ENCODE measurements at places on chromosomes 3 and 15. TPM values are rescaled to one million over a fixed set of nuclear protein-coding genes. Genes with fewer than 3 reads are reported as not detected.

- no peak for DNase-seq
Observed at GRCh38 chr3:197295871-197296270, 2.5 kb downstream of the DLG1 start.

DNA sequence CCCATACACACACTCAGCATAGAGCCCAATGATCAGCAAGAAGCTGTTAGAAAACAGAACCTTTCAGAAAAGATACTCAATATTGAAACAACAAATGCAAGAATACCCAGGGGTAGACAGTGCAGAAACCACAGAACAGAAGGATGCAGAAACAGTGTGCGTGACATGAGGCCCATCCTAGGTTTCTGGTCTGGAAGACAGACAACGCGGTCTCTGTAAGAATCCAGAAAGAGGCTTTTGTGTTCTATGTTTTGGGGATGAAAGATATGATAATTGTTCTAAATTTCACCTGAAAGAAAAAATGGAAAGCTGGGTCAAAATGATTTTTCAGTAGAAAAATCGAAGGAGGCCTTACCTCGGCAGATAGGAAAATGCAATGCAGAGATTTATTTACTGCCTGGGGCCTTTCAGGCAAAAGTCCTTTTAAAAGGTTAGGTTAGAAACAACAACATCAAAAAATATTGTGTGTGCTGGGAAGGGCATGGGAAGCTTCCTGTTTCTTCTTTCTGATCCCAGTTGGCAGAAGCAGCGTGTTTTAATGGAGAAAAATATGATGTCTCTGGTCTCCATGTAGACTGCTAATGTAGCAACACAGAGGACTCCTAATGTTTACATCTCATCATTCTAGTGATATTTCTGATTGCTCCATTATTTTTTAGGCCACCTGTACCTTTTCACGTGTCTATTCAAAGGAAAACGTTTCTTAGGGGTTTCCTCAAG lies 17.0 kb downstream of the SYNM start:
- no peak for DNase-seq

- no peak for DNase-seq
Observed at GRCh38 chr3:184636741-184637316, 75.0 kb downstream of the MAGEF1 start.

DPPA2 gene
- total RNA-seq, result not detected

CEMIP gene
- total RNA-seq, result 0.27 TPM

PEX11A gene
- total RNA-seq, result 41.4 TPM

- DNase-seq, result no peak
Observed at GRCh38 chr3:44359146-44359751, 20.7 kb downstream of the TCAIM start.

DNA sequence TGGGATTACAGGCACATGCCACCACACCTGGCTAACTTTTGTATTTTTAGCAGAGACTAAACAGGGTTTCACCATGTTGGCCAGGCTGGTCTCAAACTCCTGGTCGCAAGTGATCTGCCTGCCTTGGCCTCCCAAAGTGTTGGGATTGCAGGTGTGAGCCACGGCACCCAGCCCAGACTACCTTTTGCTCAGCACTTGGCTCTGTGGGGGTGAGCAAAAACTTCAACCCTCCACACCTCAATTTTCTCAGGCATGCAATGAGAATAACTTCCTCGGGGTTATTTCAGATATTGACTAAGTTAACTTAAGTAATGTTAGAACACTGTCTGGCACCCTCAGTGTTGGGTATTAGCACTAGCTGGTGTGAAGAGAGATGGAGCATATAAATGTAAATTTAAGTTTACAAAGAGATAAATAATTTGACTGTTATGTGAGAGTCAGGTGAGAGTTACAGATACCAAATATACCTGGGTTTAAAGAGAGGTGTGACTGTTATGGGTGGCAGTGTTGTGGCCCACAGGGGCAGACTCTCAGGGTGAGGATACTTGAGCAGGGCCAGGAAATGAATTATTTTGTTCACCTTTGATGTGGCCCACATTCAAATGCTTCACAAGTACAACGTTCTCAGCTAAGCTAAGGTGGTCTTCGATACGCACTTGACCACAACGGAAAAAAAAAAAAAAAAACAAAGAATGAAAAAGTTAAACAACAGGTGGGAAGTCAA lies 29.0 kb downstream of the CPOX start:
- DNase-seq, result no peak

- DNase-seq, result no peak
Observed at GRCh38 chr3:115549071-115549470, 74.2 kb upstream of the GAP43 start.

SLC2A2 gene
- not detected for total RNA-seq

GRCh38 chr15:66718220-66718988 lies 16.4 kb downstream of the SMAD6 start:
- no peak for DNase-seq

GRCh38 chr3:59326246-59327024 lies 276.6 kb upstream of the CFAP20DC start:
- DNase-seq, result no peak

GRCh38 chr15:49741712-49742111 lies 120.9 kb downstream of the DTWD1 start:
- DNase-seq, result peak; percentile 73

SYNPR gene
- total RNA-seq, result not detected

TNFSF10 gene
- 73.8 TPM for total RNA-seq

DNA sequence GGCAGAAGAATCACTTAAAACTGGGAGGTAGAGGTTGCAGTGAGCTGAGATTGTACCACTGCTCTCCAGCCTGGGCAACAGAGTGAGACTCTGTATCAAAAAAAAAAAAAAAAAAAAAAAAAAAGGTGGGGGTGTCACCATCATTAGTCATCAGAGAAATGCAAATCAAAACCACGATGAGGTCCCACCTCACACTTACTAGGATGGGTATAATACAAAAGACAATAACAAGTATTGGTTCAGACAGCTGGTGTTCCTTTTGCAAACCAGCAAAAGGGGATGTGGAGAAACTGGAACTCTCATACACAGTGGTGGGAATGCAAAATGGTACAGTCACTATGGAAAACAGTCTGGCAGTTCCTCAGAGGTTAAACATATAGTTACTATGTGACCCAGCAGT lies 78.7 kb upstream of the TSC22D2 start:
- DNase-seq, result no peak

DNA sequence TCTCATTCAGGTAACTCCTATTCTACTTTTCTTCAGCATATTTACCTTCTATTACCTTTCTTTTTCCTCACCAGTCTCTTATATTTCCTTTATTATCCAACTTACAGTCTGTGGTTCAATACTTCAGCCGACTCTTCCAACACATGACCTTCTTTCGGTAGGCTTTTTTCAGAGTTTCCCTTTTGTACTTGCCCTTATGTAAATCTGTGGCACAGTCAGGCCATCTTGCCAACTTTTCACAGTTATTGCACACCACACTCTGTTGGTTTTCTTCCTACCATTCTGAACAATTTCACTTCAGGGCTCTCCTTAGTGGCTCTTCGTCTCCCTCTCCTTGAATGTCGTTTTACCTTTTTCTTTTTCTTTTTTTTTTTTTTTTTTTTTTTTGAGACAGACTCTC lies 427.8 kb downstream of the LPP start:
- DNase-seq, result no peak

GRCh38 chr3:81443457-81443782 lies 318.0 kb downstream of the GBE1 start:
- no peak for DNase-seq

TMOD2 gene
- total RNA-seq, result 6.1 TPM

DNA sequence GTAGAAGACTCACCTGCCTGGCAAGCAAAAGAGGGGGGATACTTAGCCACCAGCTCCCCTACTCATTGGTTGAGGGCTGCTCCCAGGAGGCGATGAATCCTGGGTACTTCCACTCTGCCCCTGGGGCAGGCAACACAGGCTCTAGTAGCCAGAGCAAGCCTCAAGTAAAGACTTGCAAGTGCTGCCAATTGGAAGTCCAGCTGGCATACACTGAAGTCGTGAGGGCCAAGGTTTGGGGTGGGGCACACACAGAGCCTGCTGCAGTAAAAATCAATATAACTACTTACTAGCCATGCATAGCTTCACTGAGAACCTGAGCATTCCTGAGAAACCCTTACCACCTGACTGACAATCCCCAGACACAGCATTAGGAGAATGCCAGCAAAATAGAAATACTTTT lies 123.0 kb upstream of the EIF1B start:
- DNase-seq, result peak; percentile 19

- DNase-seq, result no peak
Observed at GRCh38 chr3:33385423-33385822, 54.8 kb downstream of the UBP1 start.

DNA sequence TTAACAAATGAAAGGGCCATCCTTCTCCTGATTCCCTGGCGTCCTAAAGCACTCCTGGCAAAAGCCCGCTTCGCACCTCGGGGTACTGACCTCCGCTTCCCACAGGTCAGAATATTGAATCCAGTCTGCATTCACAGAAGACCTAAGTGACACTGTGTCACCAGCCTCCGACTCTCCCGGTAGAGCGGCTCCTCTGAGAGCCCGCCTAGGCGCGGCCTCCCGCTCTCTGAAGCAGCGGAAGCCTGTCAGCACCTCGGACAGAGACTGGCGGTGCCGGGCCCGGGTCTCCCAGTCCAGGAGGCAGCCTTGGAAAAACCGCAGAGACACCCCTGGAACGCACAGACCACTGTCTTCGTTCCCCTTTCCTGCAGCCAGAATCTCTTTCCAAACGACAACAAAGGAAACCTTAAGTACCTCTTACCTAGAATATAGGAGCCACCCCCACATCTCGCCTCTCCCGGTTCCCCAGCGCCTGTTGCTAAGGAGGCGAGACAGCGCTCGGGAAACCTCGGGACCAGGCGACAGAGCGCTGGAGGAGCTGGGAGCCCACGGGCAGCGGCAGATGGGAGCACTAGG lies 1.2 kb downstream of the GABRB3 start:
- no peak for DNase-seq

DNA sequence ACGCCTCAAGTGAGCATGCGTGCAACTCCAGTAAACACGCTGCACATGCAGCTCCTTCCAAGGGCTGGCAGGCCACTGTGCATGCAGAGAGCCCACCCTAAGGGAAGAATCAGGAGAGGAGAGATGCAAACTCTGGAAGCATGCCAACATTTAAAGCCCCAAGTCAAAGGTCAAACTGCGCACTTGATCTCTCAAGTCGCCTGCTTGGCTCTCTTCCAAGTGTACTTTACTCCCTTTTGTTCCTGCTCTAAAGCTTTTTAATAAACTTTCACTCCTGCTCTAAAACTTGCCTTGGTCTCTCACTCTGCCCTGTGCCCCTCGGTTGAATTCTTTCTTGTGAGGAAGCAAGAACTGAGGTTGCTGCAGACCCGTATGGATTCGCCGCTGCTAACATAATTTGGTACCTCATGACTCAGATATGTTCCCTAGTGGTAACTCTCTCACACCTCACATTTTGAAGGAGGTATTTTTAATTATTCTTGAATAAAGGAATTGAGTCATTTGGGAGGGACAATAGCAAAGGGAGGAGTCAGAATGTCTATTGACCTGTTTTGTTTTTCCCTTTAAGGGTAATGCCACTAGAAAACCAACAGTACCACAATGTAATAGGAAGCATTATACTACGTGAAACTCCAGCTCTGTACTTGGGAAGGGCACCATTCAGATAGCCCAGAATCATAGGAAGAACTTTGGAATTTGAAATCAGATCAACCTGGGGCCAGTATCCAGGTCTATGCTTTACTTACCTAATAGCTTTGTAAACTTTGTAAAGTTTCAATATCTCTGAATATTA lies 19.6 kb upstream of the DGKG start:
- peak; percentile 22 for DNase-seq

DNA sequence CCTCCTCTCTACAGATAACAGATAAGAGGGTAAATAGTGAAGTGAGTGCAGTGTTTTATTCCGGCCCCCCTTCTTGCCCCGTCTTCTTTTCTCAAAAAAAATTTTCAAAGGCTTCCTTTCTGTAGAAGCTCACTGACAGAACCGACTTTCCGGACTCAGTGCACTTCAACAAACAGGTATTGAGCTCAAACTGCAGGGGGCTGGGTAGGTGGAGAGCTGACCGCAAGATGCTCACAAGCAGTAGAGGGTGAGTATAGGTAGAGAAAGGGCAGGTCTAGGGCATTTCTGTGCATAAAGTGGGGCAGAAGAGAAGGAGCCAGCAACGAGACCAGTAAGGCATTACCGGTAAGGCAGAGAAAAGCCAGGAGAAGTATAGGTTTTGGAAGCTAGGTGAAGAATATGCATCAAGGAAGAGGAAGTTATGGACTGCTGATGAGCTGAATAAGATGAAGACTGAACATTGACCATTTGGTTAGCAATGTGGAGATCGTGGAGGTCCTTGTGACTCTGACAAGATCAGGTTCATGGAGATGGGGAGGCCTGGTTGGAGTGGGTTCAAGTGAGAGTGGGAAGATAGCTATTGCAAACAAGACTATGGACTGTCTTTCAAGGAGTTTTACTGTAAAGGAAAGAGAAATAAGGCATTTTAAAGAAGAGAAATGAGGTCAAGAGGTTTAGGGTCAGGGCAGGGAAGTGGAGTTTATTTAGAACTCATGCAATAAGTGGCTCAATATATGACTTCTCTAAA lies 97.4 kb downstream of the ST6GAL1 start:
- peak; percentile 41 for DNase-seq

GRCh38 chr15:93206893-93207292 lies 117.9 kb upstream of the RGMA start:
- DNase-seq, result no peak

DNA sequence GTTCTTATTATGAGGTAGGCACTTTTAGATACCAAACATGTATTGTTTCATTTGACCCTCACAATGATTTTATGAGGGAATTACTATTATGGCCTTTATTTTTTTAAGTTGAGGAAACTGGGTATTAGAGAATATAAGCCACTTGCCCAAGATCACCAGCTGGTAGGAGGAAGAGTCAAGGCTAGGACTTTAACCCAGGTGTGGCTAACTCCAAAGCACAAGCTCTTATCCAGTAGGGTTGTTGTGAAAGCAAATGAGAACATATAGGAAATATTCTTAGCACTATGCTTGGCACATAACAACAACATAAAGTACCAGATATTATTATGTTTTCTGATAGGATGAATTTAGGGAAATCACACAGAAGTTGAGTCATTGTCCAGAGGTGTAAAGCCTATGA lies 7.9 kb downstream of the BTLA start:
- DNase-seq, result no peak

DNA sequence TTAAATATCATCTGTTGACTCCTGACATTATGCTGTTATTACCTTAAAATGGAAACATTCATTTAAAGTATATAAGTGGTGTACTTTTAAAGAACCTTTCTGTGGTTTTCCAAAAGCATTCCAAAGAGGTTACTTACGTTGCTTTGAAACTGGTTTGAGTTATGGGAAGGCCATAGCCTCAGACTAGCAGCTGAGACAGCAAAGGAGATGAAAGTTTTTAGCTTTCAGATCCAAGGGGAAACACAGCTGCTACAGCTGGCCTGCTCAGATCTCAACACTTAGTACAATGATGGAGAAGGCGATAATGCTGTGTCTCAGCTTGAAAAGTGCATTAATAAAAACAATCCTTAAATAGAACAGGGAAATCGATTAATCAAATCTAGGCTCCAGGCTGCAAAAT lies 921.1 kb downstream of the ROBO1 start:
- DNase-seq, result no peak

PARP15 gene
- 7.1 TPM for total RNA-seq

DNA sequence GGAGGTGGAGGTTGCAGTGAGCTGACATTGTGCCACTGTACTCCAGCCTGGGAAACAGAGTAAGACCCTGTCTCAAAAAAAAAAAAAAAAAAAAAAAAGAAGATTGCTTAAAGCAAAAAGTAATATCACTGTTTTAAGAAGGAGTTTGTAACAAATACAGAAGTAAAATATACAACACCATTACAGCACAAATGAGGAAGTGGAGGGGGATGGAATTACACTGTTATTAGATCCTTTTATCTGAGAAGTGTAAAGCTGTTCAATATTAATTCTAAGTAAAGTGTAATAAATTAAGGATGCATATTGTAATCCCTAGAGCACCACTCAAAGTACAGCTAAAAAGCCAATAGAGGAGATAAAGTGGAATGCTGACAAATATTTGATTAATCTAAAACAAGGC lies 47.0 kb upstream of the SNRPA1 start:
- DNase-seq, result no peak
